ENCODE measurements at places on chromosomes 12 and 14.

DNA sequence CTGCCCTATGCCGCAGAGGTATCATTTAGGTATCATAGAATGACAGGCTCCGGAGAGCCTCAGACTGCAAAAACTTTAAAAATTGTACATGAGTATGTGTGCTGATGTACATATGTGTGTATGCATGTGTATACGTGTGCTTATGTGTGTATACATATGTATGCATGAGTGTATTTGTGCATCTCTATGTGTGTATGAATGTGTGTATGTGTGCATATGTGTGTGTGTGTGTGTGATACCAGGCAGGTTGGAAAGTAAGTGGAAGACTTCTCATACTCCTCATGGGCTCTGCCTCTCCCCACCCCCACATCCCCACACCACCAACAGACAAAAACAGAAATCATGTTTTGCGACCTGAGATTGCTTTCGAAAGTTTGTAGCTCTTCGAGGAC is 621 bp upstream of the TMEM117 start:
- no peak for DNase-seq

DNA sequence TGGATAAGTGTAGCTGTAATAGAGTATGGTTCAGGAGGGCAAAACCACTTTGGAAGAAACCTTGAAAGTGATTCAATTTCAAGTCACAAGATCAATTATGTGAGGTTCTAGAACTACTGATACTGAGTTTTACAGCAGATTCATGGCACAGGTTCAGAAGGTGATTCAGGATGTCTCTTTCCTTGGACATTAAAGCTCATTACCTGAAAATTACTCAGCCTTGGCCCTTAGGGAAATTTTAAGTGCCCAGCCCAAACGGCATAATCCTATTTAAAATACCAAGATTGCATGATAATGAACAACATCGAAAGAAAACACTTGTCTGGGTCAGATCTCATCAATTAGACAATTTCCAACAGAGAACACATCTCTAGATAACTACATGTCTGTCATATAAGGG is 70.2 kb upstream of the SLC38A2 start:
- DNase-seq: no peak

- no peak for DNase-seq
Observed at GRCh38 chr14:84090837-84091236, 1439.1 kb upstream of the FLRT2 start.

- no peak for DNase-seq
Observed at GRCh38 chr14:85619851-85620250, 89.9 kb downstream of the FLRT2 start.

DNA sequence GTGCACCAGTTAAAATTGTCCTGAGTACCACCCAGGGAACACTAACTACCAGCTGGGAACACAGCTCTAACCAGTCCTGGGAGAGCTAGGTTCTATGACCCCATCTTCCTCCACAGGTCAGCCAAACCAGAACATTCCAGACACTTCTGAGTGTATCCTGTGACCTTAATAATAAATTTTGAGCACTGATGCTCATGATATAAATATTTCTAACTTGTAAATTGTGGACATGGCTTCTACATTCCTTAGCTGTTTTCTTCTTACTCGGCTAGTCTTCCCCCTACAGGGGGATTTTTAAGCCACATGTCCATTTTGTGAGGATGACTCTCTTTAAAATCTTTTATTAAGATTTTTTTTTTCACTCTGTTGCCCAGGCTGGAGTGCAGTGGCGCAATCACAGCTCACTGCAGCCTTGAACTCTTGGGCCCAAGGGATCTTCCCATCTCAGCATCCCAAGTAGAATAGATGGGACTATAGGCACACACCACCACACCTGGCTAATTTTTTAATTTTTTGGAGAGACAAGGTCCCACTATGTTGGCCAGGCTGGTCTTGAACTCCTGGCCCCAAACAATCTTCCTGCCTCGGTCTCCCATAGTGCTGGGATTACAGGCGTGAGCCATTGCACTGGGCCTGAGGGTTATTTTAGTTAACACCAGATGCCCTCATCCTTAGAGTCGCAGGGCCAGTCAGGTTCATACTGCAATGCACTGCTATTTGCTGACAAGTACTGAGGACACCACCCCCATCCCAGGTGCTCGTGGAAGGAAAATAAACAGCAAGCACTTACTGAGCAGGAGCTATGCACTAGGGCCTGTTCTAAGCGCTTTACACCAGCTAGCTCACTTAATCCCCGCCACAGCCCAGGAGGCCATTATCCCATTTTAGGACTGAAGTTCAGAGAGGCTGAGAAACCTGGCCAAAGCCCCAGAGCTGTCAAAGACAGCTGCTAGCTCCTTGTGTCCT is 142.6 kb upstream of the NCOR2 start:
- no peak for DNase-seq

DNA sequence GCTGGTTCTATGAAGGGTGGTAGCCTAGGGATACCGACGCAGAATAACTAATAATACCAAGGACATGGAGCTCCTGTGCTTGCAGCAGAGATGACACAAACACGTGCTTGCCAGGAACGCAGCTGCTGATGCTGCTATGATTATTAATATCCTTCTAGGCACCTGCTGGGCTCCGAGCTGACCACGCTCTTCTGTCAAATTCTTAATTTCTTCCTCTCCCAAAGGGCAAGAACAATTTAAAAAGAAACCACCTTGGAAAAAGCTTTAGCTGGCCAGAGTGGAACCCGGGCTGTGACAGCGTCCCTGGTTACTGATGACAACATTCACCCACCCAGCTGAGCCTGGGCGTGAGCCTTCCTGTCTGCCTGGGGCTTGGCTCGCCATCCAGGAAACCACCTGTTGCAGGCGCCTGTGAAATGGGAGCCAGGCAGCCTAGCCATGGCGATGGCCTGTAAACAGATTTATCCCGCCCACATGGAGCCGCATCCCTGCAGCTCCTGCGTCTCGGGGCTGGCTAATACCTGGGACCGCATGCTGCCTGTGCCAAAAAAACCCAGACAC is 28.8 kb downstream of the CLMN start:
- no peak for DNase-seq

GRCh38 chr12:50185301-50185895 is 18.2 kb upstream of the CERS5 start:
- DNase-seq: no peak

DNA sequence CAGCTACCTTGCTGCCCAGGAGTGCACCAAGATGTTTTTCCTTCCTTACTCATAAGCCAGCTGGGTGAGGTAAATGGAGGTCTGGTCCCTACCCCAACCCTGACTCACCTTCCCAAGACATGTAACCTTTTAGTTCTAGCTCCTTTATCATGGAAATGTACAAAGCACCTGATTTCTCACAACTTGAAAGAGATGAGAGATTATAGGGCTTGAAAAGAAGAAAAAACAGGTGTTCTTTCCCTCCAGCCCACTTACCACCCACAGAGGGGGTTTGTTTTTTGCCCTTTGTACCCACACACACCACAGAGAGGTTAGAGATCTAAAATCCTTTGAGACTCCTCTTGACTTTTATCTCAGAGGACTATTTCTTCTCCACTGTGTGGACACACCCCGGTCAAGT is 21.1 kb downstream of the PLXNC1 start:
- DNase-seq: peak; percentile 31

DNA sequence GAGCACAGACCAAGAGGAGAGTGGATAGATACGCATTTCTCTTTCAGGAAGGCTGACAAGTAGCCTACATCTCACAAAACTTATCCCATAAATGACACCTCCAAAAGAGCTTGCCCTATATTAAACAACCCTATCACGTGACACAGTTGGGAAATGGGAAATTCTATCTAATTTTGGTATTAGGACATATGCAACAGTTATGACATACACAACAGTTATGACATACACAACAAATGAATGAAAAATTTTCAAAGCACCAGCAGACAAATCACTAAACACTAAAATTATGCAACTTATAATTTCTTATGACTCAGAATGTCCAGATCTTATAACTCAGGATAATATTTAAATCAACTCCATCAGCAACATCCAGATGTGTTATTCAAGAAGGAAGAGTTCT is 54.1 kb downstream of the DUSP16 start:
- no peak for DNase-seq

DNA sequence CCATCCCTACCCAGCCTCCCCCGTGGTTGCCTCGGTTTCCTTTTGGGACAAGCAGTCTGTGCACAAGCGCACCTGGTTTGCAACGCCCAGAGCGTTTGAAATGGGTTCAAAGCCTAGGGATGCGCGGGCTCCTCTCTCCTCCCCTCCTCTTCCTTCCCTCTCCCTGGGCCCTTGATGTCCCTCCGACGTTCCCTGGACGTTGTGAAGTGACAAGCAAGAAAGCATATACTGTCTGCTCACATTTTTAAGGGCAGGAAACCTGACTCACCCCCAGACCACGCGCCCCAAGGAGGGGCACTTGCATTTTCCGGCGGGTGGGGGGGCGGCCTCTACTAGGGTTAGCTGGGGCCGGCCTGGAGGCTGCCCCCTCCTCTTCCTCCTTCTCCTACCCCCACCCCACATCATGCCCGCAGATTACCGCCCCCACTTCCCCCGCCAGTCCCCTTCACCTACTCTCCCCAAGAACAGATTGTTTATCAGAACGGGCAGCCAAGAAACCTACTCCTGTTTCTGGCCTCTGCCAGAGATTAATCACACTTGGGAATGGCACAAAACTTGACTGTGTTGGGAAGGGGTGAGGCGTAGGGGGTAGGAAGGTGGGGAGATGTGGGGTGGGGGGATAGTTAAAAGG is 9.5 kb upstream of the IRF2BPL start:
- DNase-seq: peak; percentile 59

- no peak for DNase-seq
Observed at GRCh38 chr14:105499256-105500035, 8.4 kb downstream of the TEDC1 start.

- DNase-seq: no peak
Observed at GRCh38 chr12:67774983-67775587, 126.5 kb downstream of the DYRK2 start.

GRCh38 chr12:109461049-109461845 is 15.9 kb downstream of the KCTD10 start:
- DNase-seq: no peak

GRCh38 chr12:26838888-26839416 is 6.0 kb upstream of the ITPR2 start:
- DNase-seq: no peak

- no peak for DNase-seq
Observed at GRCh38 chr14:86481104-86481503, 951.2 kb downstream of the FLRT2 start.

GRCh38 chr12:66915306-66915904 is 236.5 kb upstream of the GRIP1 start:
- DNase-seq: no peak

GRCh38 chr14:91573894-91574837 is 64.1 kb upstream of the PPP4R3A start:
- DNase-seq: peak; percentile 89

GRCh38 chr12:15276088-15276698 is 46.1 kb upstream of the PTPRO start:
- DNase-seq: no peak

All from activated naive CD4-positive, alpha-beta T cell treated with Interleukin-2 at 50 U/mL for 16 hours (primary cell).